ENCODE measurements at places on chromosomes 1 and 21.

GRCh38 chr1:21534674-21535378 is 25.6 kb downstream of the ALPL start:
- H3K36me3 ChIP-seq: no peaks in the 10 kb centered on the region
- H3K4me3 ChIP-seq: no peak overlapping the region
- no peaks in the 10 kb centered on the region for H3K27me3 ChIP-seq
- DNase-seq: no peak

GRCh38 chr1:216926720-216927510 is 203.7 kb upstream of the ESRRG start:
- H3K4me3 ChIP-seq: no peak overlapping the region
- H3K4me1 ChIP-seq: no peaks in the 10 kb centered on the region
- DNase-seq: no peak
- no peaks in the 10 kb centered on the region for H3K27me3 ChIP-seq
- H3K36me3 ChIP-seq: no peaks in the 10 kb centered on the region
- H3K27ac ChIP-seq: no peak overlapping the region

DNA sequence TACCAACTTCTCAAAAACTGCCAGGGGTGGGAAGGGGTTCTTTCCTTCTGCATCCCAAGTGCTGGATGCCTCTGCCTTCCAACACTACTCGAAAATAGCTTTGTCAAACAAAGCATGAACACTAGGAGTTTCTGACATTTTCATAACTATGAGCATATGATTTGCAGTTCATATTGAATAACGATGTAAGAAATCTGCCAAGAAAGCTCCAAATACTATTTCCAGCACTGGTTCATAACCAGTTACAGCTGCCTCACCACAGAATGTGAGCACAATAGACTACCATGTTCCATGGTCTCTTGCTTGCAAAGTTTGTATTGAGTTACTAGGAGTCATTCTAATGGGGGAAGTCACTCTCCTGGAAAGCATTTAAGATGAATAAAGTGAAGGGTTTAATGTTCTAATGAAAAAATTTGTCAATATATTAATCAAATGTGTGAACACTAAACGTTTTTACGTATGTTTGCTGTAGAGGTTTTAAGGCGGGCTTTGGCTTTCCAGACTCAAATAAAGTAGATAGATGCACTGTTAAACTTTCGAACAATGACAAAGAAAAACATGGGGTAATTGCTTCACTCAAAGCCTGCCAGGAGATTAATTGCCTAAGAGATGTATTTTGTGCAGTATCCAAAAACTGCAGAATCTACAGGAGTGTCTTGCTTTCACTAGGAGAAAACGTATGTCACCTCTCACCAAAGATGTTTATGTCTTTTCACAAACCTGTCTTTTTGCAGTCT is 78.6 kb upstream of the UBE2U start:
- no peaks in the 10 kb centered on the region for H3K27me3 ChIP-seq
- no peaks in the 10 kb centered on the region for H3K36me3 ChIP-seq
- no peak overlapping the region for H3K27ac ChIP-seq
- DNase-seq: no peak

- no peak overlapping the region for H3K27ac ChIP-seq
- H3K4me1 ChIP-seq: no peaks in the 10 kb centered on the region
- no peak for DNase-seq
- H3K27me3 ChIP-seq: no peaks in the 10 kb centered on the region
- H3K4me3 ChIP-seq: no peak overlapping the region
These were observed 115.1 kb downstream of the KCTD3 start for GRCh38 chr1:215682232-215682631.

Data from upper lobe of right lung (tissue), 1 donor.